SJCRH30 (cell line): ENCODE measurements at places on chromosomes 1 and 21. TPM values are rescaled to one million over a fixed set of nuclear protein-coding genes. Genes with fewer than 3 reads are reported as not detected.

LGR6 gene
- total RNA-seq = not detected in 2 replicates

ALPL gene
- 0.63 and 0.84 TPM in 2 replicates for total RNA-seq

SRSF10 gene
- 195 and 245 TPM in 2 replicates for total RNA-seq

CDK18 gene
- total RNA-seq = 1.1 and 2.1 TPM in 2 replicates

RPE65 gene
- total RNA-seq = 0.06 and 0.13 TPM in 2 replicates

PEX19 gene
- total RNA-seq = 35.2 and 37.2 TPM in 2 replicates

DNA sequence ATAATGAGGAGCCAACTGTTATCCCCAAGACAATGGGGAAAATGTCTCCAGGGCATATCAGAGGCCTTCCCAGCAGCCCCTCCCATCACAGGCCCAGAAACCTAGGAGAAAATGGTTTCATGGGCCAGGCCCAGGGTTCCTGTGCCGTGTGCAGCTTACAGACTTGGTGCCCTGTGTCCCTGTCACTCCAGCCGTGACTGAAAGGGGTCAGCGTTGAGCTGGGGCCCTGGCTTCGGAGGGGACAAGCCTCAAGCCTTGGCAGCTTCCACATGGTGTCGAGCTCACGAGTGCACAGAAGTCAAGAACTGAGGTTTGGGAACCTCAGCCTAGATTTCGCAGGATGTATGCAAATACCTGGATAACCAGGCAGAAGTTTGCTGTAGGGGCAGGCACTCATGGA is 18.1 kb downstream of the SIPA1L2 start:
- H3K4me3 ChIP-seq = no peak overlapping the region
- no peaks in the 10 kb centered on the region for H3K4me1 ChIP-seq

- DNase-seq = no peak
- no peak overlapping the region for H3K4me3 ChIP-seq
- H3K4me1 ChIP-seq = no peaks in the 10 kb centered on the region
- H3K27ac ChIP-seq = no peak overlapping the region
These were observed 10.2 kb downstream of the SETSIP start for GRCh38 chr1:92065042-92065441.

DNA sequence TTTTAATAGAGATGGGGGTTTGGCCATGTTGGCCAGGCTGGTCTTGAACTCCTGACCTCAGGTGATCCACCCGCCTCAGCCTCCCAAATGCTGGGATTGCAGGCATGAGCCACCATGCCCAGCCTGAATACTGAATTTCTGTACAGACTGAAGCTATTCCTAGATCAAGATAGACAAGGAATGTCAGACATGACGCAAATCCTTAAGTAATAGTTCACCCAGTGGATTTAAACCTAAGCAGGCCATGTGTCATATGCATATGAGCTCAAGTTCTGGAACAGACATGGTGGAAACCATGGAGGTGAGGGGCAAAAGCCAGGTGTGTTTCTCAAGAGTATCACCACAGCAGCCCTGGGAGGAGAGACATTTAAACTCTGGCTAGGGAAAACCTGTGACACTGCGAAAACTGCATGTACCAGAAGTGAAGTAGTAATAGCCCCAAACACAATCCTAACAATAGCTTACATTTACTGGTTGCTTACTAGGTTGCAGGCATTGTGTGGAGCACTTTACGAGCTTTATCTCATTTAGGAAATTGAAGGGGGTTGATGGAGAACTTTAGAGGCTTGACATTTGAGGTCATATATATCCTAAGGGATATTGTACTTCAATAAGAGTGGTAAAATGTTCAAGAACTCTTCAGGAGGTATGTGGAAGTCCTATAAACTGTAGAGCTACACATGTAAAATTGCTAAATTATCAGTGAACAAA is 31.7 kb upstream of the MAN1A2 start:
- DNase-seq = no peak
- no peaks in the 10 kb centered on the region for H3K36me3 ChIP-seq
- H3K27me3 ChIP-seq = no peaks in the 10 kb centered on the region

DNA sequence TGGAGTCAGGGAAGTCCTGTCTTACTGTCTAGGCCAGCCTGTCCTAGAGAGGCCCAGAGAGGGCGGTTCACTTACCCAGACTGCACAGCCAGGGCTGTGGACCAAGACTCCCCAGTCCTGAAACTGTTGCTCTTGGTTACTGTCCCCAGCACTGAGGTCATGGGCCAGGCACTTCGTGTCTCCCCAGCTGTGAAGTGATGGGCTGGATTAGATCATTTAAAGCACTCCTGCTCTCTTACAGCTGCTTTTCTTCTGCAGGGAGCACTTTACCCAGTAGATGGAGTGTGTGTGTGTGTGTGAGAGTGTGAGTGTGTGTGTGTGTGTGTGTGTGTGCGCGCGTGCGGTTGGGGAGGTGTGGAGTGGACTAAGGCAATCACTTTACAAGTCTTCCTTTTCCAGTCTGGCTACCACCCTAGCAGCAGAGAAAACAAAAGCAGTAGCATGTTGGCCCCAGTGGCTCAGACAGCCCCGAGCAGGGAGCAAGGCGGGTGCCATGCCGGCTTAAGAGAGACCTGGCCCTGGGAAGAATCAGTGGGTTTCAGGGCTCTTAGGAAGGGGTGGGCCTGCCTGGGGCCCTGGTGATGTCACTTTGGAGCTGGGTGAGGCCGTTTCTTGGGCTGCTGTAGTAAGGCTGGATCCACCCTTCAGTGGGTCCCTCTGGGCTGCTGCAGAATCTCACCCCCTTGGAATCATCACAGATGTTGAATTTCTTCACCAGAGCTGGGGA is 2.4 kb downstream of the SPSB1 start:
- peaks cover 18% of the 10 kb centered on the region for H3K27me3 ChIP-seq
- H3K4me1 ChIP-seq = no peaks in the 10 kb centered on the region
- no peak overlapping the region for H3K4me3 ChIP-seq
- DNase-seq = no peak
- no peaks in the 10 kb centered on the region for H3K36me3 ChIP-seq
- H3K27ac ChIP-seq = no peak overlapping the region
